ENCODE measurements at places on chromosomes 7 and 10.

DNA sequence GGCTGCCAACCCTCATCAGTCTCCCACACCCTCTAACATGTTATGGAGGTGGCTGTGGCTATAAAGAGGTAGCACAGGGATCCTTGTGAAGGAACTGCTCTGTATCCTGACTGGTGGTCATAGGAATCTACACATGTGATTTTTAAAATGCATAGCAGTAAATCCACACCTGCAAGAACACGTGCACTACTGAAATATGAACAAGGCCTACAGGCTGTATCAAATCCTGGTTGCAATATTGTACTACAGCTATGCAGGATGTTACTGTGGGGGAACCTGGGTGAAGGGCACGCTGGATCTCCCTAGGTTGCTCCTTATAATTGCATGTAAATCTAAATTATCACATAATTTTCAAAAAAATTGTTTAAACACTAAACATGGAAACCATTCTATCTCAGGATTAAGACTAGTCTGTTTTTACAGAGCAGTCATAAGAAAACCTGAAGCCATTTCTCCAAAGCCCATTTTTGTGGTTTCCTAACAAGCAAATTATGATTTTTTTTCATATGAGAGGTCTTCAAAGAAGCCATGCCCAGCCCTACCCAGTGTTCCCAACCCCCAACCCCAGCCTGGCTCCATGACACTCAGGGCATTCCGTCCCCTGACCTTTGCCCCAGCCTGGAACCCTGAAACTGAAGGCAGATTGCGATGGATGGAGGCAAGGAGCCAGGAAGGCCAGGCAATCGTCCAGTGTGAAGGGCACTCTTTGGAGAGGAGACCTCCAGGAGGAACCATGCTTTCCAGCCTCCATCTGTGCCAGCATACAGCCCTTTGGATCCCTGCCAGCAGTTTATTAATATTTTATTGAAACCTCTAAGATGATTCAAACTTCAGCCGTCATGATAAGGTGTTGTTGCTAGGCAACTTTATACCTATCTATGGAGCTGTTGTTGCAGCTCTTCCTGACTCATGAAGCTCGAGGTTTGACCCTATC is 161.0 kb downstream of the GRID1 start:
- no peak for DNase-seq

DNA sequence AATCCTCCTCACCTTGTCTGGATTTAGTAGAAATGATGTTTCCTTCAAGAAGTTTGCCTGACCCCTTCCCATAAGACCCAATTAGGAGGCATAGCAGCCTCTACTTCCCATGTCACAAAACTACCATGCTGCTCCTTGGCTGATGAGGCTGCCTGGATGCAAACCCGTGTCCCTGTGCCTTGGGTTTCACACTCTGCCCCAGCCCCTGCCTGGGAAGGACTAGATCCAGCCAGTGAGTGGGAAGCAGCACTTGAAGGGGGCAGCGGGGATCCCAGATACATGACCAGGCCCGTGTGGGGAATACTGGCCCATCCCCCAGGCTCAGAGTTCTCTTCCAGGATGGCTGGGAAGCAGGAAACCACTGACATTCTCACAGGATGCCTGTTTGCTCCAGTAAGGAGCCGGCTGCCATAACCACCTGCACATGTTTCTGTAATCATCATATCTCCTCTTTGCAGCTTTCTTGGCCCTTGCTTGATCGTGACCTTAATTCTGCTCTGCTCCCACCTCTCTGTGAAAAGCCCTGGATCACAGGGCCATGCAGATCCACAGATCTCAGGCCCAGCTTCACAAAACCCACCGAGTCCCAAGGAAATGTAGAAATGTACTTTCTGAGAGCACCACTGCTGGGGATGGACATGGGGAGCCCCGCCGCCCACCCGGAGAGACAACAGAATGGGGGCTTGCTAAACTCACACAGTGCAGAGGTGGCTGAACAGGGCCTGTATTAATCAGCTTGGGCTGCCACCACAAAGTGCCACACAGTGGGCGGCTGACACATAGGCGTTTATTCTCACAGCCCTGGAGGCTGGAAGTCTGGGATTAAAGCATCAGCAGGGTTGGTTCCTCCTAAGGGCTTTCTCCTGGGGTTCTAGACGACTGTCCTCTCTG is 287.8 kb upstream of the IGFBP3 start:
- no peak for DNase-seq

DNA sequence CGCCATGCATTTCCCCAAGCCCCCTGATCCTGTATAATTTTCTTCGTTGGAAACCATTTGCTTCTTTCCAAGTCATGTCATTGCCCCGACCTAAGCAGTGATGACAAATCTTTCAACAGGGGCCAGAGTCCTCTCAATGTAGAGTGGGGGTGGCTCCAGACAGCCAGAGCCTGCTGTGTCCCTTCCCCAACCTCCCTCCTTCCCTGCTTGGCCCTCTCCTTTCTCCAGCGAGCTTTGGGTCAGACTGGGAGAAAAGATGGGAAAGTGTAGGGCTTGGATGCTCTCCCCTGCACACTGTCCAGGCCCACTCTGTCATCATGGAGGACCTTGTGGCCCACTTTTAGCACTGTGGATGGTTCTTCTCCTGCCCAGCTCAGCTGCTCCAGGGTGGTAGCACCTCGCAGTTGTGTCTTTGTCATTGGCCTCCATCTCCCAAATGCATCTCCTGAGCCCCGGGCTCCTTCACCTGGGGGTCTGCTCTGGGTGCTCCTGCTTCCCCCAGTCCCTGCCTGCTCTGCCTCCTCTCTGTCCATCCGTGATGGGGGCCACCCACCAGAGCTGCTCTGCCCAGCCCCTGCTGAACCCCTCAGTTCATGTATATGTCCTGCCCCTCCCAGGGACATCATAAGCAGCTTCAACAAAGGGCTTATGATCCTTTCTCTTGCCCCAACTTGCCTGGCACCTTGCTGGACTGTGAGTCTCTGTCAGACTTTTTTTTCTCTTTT is 37.5 kb downstream of the BTBD16 start:
- DNase-seq, result no peak

- no peak for DNase-seq
Observed at GRCh38 chr10:74373059-74373458, 222.0 kb downstream of the ADK start.

DNA sequence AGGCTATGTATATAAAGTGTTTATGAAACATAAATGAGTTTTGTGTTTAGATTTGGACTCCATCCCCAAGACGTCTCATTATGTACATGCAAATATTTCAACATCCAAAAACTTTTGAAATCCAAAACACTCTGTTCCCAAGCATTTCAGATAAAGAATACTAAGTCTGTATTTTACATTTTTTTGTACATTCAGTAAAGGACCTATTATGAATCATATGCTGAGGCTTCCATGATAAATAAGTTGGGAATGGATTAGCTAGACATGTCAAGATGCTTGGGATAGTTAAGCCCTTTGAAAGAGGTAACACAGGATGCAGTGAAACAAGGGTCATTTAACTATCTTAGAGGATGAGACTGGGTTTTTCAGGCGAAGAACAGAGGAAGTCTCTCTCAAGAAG is 262.9 kb downstream of the SNX13 start:
- DNase-seq, result no peak

Measured in naive thymus-derived CD4-positive, alpha-beta T cell (primary cell).